Activated T-helper 2 cell treated with anti-CD3 and anti-CD28 coated beads, Interferon-gamma antibody, Interleukin-2, Interleukin-4, amounts not matched to agents 10 μg/mL and 5 μg/mL and 100 μg/mL, durations not matched to agents 14 hours and 24 hours and 36 hours (primary cell): ENCODE measurements at places on chromosomes 16 and 17.

DNA sequence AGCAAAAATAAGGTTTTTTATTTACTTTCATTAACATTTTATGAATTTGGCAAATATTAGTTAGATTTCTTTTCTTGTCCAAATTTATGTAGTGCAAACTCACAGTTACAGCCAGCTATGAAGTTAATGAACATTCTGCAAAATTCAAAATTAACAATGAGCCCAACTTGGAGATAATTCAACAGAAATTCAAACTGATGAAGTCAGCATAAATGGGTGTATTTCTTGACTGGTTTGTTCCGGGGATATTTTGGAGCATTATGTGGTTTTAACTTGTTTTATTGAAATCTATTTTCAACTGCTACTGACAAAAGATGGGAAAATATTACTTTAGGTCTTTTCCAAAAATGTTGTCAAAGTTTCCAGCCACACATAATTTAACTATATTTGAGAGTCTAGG, 807.9 kb downstream of the CDH8 start:
- no peaks in the 10 kb centered on the region for H3K4me1 ChIP-seq
- H3K4me3 ChIP-seq = no peak overlapping the region
- no peak overlapping the region for H3K27ac ChIP-seq
- H3K36me3 ChIP-seq = no peaks in the 10 kb centered on the region

- DNase-seq = no peak
- no peak overlapping the region for H3K27ac ChIP-seq
- no peaks in the 10 kb centered on the region for H3K4me1 ChIP-seq
- no peaks in the 10 kb centered on the region for H3K27me3 ChIP-seq
- no peaks in the 10 kb centered on the region for H3K36me3 ChIP-seq
These were observed 134.1 kb upstream of the TOX3 start for GRCh38 chr16:52680993-52681392.

- H3K4me3 ChIP-seq = no peak overlapping the region
- H3K36me3 ChIP-seq = no peaks in the 10 kb centered on the region
- DNase-seq = no peak
- no peaks in the 10 kb centered on the region for H3K27me3 ChIP-seq
- H3K27ac ChIP-seq = no peak overlapping the region
These were observed 168.0 kb upstream of the NOG start for GRCh38 chr17:56425483-56425882.

DNA sequence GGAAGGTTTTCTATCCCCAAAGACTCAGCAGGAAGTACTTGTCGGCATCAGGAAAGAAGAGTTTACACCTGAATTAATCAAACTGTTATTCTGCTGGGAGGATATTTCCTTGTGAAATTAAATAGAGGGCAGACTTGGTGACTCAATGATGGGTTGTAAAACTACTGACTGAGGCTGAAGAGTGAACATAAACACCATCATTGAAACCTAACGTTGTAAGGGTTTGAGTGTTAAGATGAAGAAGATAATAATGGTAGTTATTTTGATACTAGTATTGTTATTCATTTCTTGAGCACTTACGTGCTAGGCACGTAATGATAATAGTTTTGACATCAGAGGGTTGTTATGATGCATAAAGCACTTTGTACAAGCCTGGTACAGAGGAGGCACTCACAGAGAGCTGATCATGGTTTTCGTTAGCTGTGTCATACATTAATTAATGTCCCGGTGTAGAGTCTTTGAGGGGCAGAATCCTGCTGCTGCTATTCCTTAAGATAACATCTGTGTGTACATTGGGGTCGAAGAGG, 64.2 kb upstream of the CACNG3 start:
- peaks cover 59% of the 10 kb centered on the region for H3K36me3 ChIP-seq
- no peaks in the 10 kb centered on the region for H3K27me3 ChIP-seq
- H3K27ac ChIP-seq = peak overlapping the region; percentile 97
- no peak overlapping the region for H3K4me3 ChIP-seq
- H3K4me1 ChIP-seq = peaks cover 51% of the 10 kb centered on the region

GRCh38 chr17:45184144-45184543, 22.5 kb downstream of the HEXIM2 start:
- no peaks in the 10 kb centered on the region for H3K36me3 ChIP-seq
- H3K4me3 ChIP-seq = no peak overlapping the region
- peaks cover 2% of the 10 kb centered on the region for H3K27me3 ChIP-seq
- DNase-seq = no peak
